ENCODE measurements at places on chromosomes 2 and 18.
A peak's percentile ranks its signal among the peaks of the same experiment; 100 is the strongest.

DNA sequence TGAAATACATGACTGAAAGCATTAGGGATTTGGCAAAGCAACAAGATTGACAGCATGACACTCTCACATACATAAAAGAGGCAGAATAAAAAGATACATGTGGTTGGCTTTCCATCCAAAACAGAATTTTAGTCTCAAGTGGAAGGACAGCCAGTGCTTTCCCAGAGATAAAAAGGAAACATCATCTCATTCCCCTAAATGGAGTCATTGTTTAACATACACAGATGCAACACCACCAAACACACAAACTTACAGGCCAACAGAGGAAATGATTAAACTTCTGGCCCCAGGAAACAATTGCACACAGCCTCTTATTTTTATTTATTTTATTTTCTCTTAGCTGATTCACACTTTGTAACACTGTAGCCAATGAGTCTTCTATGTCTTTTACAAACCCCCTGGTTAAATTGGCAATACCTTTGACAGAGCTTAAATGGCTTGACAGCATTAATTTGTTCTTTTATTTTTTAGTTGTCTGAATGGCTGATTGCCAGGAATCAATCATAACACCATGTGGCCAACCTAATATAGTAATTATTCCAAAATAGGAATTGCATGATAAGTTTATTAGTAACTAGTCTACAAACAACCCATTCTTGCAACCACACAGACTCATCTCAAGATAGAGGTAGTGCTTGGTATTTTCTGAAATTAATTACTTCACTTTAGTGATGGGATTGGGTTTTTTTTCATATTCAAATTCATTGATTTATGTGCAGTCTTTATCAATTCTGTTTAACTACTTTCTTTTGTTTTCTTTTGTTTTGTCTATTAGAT is 190.5 kb downstream of the RND3 start:
- DNase-seq, result peak; percentile 85

DNA sequence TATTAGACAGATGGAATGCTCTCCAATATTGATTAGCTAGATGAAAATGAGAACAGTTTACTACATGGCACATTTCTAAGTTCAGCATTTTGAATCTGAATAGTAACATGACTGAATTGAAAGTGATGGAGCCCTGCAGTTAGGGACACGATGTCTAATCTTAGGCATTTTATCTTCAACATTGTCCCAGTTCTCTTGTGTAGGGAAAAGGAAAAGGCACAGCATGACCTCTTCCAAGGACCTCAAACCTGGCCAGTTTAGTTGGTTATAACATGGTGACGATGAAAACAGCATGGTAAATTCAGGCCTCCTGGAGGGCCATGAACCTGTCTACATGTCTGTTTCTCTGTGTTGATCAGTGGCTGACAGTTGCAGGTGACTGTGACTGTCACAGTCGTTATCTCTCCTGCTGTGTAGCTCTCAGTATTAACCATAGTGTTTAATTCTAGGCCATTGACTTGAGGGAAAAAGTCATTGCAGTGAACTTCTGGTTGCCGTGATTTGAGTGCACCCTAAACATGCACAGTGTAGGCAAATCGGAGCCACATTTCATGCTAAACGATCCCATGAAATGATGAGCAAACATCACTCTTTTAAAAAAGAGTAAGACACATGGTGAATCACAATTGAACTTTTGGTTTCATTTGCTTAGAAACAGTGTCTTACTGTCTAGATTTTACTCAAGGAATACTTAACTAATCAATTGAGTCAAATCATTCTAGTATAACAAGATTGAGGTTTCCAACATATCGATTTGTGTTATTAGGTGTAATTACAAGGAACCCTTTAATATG is 129.7 kb downstream of the PHLPP1 start:
- no peak for DNase-seq

DNA sequence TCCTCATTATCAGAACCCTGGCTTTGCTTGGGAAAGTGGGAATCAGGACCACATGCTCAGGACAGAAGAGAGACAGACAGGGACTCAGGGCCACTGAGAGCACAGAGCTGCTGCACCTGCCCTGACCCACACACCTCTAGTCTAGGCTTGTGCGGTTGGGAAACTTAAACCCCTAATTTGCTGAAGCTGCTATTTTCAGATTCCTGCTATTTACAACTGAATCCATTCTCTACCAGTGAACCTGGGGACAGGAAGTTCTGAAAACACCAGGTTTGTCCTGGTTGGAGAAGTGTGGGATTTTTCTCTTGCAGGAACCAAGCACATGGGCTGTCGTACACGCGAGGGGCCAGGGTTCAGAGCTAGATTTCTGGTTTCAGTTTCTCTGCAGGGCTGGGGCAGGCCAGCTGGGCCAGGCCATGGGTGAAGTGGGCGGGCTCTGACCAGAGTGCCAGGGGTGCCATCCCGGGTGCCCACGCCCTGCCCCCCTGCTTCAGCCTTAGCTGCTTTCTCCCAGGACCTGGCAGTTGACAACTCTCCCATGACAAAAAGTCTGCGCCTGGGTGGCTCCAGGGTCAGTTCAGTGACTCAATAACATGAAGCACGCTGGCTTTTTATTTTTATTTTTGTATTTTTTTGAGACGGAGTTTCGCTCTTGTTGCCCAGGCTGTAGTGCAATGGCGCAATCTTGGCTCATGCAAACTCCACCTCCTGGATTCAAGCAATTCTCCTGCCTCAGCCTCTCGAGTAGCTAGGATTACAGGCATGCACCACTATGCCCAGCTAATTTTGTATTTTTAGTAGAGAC is 51.3 kb upstream of the SLC1A4 start:
- DNase-seq, result no peak

GRCh38 chr2:191297033-191297432 is 51.8 kb downstream of the MYO1B start:
- DNase-seq, result no peak
